ENCODE measurements at places on chromosomes 5 and 9. TPM values are rescaled to one million over a fixed set of nuclear protein-coding genes. Genes with fewer than 3 reads are reported as not detected.

The NR5A1 gene
- not detected for total RNA-seq

The BARHL1 gene
- total RNA-seq, result not detected

The BASP1 gene
- 7.1 TPM for total RNA-seq

The NOP16 gene
- 11.5 TPM for total RNA-seq

The F2RL1 gene
- 2.0 TPM for total RNA-seq

The SNX2 gene
- total RNA-seq, result 95.8 TPM

The KIF4B gene
- under 0.01 TPM for total RNA-seq

The SH3PXD2B gene
- total RNA-seq, result 33.2 TPM

The FRMD3 gene
- total RNA-seq, result 0.98 TPM

The HSD17B3 gene
- total RNA-seq, result not detected

The PFN3 gene
- not detected for total RNA-seq

The TTC33 gene
- total RNA-seq, result 12.6 TPM

The KCNT1 gene
- not detected for total RNA-seq

The SPINK7 gene
- total RNA-seq, result not detected

The FAXDC2 gene
- total RNA-seq, result 8.7 TPM

The NTRK2 gene
- 0.87 TPM for total RNA-seq

The FGF18 gene
- 4.4 TPM for total RNA-seq

The MVB12B gene
- total RNA-seq, result 2.3 TPM

The SLC1A3 gene
- 29.8 TPM for total RNA-seq

The WNT8A gene
- total RNA-seq, result not detected
